ENCODE measurements at places on chromosomes 2 and 18.
A peak's percentile ranks its signal among the peaks of the same experiment; 100 is the strongest.

GRCh38 chr2:239401881-239402233, 1.0 kb upstream of the HDAC4 start:
- no peak for DNase-seq

DNA sequence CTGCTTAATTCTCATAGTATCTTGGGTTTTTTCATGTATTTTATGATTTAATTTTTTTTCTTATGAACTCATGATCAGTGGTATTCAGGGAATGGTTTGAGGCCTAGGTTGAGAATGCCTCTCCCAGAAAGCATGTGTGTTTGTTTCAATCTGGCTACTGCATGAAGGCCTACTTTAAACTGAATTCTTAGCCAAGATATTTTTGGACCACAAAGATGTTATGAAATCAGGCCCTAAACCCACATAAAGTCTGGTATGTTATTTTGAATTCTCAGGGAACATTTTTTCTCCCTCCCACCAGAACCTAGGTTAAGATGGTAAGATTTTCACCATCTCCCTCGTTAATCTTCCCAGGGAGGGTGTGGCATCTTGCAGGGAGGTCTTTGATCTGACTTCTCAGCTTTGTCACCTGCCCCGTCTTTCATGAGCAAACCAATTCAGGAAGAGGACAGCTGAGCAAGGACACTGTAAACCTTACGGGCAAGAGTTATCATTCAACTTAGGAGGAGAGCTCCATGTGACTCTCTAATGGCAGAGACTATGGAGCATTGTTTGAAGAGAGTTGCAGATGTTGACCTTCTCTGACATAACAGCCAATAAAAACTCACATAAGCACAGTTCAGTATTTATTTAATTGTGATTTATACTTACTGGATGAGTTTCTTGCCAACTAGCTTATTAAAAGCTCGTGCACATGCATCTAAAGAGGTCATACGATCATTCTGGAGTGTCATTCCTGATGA, 21.3 kb upstream of the ACKR3 start:
- DNase-seq: no peak

GRCh38 chr2:40123746-40124145, 328.1 kb downstream of the SLC8A1 start:
- DNase-seq: no peak

GRCh38 chr2:219254590-219255201, 978 bp upstream of the TUBA4A start:
- DNase-seq: no peak

DNA sequence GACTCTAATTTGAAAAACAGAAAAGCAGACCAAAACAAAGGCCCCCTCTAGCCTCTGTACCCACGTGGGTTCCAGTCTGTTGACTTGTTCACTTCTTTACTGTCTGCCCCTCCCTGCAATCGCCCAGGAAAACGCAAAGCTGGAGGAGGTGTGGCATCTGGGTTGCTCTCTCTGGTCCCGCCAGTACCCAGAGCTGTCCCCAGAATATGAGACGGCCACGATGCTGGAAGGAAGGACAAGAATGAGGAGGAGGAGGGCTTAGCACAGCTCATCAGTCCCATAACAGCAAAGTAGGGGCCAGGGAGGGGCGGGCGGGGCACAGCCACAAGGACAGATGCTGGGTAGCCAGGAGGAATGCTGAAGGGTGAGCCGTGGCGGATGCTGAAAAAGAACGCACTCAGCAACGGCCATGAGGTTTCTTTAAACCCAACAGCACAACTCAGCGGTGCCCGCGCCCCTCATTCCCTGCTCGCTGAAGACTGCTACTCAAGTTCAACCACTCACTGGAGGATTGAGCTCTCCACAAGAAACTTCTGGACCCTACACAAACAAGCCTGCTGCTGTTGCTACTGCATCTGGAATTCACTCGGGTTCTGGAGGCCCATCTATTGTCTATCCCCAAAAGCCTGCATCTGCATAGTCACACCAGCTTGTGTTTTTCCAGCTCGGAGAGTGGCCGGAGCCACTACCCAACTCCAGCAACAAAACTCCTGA, 187.7 kb downstream of the HDAC4 start:
- DNase-seq: no peak

DNA sequence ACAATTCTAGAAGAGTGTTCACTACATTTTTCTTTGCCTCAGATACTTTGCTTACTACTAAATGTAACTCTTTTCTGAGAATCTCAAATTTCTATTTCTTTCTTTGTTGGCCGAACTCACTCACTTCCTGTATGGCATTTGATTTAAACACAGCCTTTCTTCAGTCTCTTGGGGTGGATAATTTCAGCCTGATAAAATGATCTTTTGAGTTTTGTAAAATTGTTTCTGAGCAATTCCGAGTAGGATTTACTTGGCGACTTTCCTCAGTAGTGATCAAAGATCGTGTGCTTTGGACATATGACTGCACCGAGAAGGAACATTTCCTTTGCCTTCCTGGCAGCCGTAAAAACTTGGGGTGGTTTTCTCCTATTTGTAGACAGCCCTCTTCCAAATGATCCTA, 127.4 kb downstream of the DCDC2C start:
- no peak for DNase-seq

DNA sequence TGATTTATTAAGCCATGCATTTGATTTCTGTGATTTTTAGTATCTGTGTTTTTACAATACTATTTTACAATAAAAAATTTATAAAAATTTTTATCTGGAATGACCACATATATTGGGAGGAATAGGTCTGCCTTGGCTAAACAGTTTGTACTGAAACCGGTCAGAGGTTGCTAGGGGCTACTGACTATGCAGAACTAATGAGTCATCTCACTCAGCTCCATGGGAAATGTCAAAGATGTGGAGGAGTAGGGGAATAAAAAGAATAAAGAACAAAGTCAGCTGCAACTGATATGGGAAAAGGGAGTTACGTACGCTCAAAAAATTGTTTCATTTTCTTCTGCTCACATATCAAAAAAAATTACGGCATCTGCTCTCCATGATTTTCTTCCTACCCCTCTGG, 8.6 kb upstream of the TMEM163 start:
- DNase-seq: no peak

- DNase-seq: no peak
Measured at GRCh38 chr2:122851972-122852531, 1096.6 kb downstream of the TSN start.

- no peak for DNase-seq
Measured at GRCh38 chr18:45828917-45829811, 3.7 kb downstream of the SIGLEC15 start.

GRCh38 chr2:202609381-202610145, 25.2 kb upstream of the FAM117B start:
- no peak for DNase-seq

- no peak for DNase-seq
Measured at GRCh38 chr2:10359246-10359645, 56.5 kb downstream of the HPCAL1 start.

DNA sequence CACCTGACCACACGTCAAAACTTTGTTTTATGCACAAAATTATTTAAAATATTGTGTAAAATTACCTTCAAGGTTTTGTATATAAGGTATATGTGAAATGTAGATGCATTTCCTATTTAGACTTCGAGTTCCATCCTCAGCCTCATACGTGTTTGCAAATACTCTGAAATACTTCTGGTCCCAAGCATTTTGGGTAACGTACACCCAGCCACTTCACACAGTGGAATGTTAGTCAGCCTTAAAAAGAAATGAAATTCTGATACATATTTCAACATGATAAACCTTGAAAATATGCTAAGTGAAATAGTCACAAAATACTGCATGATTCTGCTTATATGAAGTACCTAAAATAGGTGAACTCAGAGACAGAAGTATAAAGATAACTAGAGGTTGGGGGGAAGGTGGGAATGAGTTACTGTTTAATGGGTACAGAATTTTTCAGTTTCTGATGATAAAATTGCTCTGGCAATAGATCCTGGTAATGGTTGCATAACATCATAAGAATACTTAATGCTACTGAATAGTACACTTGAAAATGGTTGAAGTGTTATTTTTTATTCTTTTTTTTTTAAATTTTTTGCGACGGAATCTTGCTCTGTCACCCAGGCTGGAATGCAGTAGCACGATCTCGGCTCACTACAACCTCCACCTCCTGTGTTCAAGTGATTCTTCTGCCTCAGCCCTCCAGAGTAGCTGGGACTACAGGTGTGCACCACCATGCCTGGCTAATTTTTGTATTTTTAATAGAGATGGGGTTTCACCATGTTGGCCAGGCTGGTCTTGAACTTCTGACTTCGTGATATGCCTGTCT, 24.0 kb downstream of the NOP58 start:
- no peak for DNase-seq

GRCh38 chr2:134676960-134677359, 41.8 kb downstream of the TMEM163 start:
- DNase-seq: no peak

DNA sequence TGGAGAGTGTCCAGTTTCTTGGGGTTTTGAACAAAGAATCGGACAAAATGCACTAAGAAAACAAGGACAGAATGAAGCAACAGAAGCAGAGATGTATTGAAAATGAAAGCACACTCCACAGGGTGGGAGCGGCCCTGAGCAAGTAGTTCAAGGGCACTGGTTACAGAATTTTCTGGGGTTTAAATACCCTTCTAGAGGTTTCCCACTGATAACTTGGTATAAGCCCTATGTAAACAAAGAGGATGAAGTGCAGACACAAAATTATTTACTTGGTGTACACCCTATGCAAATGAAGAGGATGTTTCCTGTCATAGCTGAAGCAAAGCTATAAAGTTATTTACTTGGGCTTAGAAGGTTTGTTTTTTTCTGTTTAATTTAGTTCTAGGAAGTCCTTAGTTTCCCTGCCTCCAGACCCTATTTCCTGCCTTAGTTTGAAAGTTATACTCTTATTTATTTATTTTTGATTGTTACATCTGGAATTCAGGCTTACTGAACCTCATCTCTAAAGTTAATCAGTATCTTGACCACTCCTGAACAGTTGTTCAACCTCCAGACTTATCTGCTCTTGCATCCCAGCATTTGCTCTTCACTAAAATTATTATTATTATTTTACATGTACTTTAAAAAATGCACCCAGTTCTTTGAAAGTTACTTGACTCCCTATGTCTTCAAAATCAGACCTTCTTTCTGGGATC, 193.5 kb downstream of the SPP2 start:
- DNase-seq: no peak

DNA sequence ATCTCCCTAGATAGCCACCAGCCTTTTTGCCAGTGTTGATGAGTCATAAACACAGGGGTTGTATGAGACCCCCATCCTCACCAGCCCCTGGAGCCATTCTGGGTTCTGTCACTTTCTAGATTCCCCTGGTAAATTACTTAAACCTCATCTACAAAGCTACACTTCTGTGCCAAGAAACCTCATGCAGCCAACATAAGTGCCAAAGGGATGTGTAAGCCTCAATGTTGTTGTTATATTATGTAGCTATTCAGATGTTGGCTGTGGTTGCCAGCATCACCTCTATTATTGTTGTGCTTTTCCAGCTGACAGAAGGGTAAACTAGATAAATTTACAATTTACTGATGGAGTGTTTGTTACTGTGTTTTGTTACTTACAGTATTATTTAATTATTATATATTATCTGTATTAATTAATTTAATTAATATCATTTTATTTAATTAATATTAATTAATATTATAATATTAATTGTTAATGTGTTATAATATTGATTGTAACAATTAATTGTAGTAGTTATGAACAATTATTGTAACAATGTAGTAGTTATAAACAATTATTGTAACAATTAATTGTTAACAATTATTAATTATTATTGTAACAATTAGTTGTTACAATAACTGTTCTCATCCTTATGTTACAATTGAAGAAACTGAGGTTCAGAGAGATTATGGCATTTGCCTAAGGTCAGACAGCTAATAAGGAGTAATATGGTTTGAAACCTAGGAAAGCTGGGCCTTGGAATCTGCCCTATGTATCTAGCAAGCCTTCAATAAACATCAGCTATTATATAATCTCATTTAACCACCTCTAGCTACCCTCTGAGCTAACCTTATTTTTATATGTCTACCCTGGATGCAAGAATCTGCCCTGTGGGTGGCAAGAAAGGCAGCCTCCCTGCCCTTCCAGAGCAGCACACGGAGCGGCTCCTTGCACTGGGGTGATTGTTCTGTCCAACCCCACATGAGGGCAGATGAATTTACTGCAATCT, 36.1 kb downstream of the PSTPIP2 start:
- DNase-seq: no peak

- DNase-seq: no peak
Measured at GRCh38 chr18:74173434-74173750, 25.1 kb downstream of the TIMM21 start.

DNA sequence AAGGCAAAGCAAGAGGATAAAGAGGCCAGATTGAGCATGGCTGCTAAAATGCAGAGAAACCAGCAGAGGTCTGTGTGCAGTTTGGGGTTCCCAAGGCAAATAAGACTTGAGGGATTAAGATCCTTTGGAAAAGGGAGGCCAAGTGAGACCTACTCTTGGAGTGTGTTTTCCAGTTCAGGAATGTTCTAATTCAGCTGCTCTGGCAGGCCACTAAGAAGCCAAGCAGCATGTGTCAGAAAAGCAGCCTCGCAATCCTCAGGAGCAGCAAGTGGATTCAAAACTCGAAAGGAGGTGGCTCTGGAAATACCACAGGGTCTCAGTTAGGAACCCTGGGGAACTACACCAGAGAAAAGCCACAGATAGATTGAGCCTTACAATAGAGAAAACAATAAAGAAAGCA, 569.2 kb downstream of the METTL4 start:
- DNase-seq: no peak

- no peak for DNase-seq
Measured at GRCh38 chr2:160792837-160793236, 299.2 kb upstream of the RBMS1 start.

DNA sequence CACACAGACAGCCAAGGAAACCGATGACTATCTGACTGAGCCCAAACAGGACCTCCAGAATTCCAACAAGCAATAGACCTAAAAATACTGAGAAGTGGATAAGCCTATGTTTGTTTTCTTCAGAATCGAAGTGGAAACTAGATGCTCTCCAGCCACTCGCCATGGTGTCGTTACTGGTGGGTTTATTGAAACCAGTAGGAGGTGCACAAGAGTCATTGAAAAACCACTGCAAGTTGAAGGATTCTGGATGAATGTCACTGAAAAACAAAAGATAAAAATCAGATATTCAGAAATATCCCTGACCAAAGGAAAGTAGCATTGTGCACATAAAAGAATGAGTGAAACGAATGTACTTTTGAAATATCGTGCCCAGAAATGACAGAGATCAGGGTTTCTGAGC, 15.3 kb downstream of the TM4SF20 start:
- DNase-seq: no peak

DNA sequence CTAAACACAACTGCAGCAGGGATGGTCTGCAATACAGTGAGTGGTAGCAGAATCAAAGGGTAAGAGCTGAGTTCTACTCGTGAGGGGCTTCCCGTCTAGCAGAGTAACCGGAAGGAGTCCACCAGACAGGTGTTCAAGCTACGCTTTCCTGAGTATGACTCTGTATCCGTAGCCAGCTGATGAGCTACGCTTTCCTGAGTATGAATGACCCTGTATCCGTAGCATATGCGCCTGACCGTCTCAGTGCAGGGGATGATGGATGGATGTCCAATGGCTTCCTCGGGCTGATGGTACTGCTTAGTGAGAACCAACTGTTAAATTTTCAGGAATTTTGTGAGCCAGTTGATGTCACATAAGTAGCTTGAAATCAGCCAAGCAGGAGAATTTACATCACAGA, 244.1 kb upstream of the MYT1L start:
- no peak for DNase-seq

GRCh38 chr2:75224636-75225094, 25.3 kb upstream of the TACR1 start:
- DNase-seq: peak; percentile 15

Data from NCI-H187 (cell line).